ENCODE measurements at places on chromosomes 4 and X.

GRCh38 chrX:13115146-13115855, 70.9 kb upstream of the FAM9C start:
- no peak for DNase-seq

DNA sequence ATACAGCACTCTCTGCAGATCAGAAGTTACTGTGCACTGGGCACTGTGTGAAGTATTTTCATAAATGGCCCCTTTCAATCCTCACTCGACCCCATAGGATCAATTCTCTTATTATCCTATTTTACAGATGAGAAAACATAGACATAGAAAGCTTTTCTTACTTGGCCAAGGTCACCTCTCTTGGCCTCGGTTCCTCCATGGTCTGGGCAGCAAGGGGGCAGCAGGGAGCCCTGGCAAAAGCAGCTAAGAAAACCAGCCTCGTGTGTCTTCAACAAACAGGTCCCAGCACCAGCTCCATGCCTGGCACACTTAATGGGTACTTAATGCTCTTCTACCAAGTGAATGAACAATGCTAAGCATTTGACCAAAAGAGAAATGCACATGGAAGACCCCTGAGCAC, 34.4 kb downstream of the BST1 start:
- DNase-seq: no peak

DNA sequence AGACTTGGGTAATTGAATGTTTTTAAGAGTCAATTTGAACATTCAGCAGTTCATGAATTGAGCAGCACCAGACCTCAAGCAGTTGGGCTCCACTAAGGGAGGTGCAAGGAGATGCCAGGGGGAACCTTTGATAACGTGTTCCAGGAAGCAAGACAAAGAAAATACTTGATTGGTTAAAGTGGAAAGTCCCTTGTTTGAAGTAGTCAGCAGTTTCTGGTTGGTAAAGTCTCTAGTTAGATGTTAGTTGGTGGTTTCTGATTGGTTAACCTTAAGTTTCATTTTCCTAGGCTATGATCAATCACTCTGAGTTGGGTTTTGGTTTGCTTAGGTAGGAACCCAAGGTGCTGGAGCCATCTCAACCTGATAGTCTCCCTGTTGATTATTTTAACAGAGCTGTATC, 4.0 kb downstream of the HERC6 start:
- DNase-seq: no peak

- no peak for DNase-seq
These were observed 57.1 kb upstream of the NKAP start for GRCh38 chrX:120000490-120001246.

GRCh38 chrX:124504111-124504983, 158.0 kb downstream of the SH2D1A start:
- DNase-seq: no peak

- DNase-seq: no peak
These were observed 138.9 kb downstream of the MAPK10 start for GRCh38 chr4:86221002-86221401.

All from NCI-H510A treated with DMSO at 0.1 percent for 48 hours (cell line).